Right renal pelvis (tissue), 4 donors: ENCODE measurements at places on chromosomes 6 and 20. TPM values are rescaled to one million over a fixed set of nuclear protein-coding genes. Genes with fewer than 3 reads are reported as not detected.
A peak's percentile ranks its signal among the peaks of the same experiment; 100 is the strongest.

GRCh38 chr6:110181131-110182030 is 1.2 kb downstream of the CDC40 start:
- no peak for DNase-seq

GRCh38 chr20:38302786-38303185 is 1.2 kb upstream of the BPI start:
- no peak for DNase-seq

GRCh38 chr6:76790881-76791280 is 672.4 kb downstream of the HTR1B start:
- no peak for DNase-seq

DNA sequence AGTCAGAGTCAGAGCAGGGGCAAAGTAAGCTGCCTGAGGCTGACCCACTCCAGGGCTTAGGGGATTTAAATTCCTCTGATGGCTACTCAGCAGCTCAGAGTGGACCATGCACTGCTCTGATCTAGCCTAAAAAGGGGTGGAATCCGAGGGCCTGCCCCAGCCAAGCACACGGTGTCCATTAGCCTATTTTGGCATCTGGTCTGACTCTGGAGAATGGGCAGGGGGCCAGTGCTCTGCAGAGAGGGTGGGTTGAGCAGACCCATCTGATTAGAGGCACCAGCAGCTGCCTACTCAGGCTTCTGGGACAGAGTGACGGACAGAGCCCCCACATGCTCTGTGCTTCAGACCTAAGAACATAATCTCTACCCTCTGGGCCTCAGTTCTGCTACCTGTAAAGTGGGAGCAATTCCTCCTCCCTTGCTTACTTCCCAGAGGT is 25.9 kb upstream of the TGM2 start:
- no peak for DNase-seq

DNA sequence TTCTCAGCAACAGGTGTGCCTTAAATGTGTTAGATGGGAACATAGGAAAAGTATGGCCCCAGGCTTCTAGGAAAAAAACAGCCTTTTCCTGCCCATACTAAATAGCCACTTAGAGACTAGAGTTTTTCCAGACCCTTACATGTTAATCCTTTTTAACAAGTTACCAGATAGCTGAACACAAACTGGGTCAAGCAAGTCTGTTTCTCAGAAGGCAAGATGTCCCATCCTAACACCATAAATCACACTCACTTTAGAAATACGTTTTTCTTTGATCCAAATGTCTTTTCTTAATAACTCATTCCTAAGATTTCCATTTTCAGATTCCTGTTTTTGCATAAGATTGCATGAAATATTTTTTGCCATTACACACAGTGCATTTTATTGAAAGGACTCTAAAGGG is 241.3 kb downstream of the KCNQ5 start:
- DNase-seq: no peak

DNA sequence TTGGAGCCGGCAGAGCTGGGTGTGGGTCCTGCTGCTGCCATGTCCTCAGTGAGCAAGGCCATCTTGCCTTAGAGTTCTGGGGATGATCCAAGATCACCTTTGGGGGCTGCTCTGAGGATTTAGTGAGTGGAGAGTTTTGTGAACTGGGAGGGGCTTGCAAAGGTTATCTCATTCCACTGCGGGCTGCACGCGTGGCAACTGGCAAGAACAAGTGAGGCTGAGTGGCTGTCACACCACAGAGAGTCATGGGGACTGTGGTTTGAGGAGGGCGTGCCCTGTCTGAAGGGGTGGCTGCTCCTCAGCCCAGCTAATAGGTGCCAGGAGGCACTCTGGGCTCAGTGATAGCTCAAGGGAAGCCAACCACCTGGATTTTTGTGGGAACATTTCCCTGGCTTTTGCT is 37.6 kb downstream of the TTLL9 start:
- DNase-seq: no peak

- DNase-seq: peak; percentile 5
Observed at GRCh38 chr6:145498425-145498824, 236.9 kb downstream of the EPM2A start.

GRCh38 chr6:31446481-31446880 is 43.1 kb downstream of the MICA start:
- DNase-seq: no peak

GRCh38 chr20:58647796-58648501 is 3.1 kb upstream of the STX16 start:
- DNase-seq: peak; percentile 47

Gene CTCFL
- 4.5 TPM for polyA plus RNA-seq

Gene RRP36
- polyA plus RNA-seq: 59.4 TPM
